NCI-H446 treated with DMSO at 0.1 percent for 48 hours (cell line): ENCODE measurements at places on chromosomes 1 and 21.
A peak's percentile ranks its signal among the peaks of the same experiment; 100 is the strongest.

DNA sequence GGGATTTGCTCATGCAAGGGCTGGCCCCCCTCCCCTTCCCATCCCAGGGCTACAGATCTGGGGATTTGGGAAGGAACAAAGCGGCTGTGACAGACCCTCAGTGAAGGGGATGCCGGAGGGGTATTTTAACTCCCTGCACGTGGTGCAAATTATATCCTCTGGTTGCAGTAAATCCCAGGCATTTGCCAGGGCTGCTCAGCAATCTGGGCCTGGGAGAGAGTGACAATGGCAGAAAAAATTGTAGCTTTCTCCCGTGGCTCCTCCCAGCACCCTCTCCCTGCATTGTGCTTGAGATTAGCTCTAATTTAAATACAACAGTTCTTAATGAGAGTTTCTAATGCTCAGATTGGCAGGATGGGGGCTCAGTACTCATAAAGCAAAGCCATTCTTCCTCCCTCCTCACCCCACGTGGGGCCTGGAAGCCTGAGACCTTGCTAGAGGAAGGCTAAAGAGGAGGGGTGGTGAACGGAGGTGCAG, 129.9 kb upstream of the CD34 start:
- DNase-seq: no peak

DNA sequence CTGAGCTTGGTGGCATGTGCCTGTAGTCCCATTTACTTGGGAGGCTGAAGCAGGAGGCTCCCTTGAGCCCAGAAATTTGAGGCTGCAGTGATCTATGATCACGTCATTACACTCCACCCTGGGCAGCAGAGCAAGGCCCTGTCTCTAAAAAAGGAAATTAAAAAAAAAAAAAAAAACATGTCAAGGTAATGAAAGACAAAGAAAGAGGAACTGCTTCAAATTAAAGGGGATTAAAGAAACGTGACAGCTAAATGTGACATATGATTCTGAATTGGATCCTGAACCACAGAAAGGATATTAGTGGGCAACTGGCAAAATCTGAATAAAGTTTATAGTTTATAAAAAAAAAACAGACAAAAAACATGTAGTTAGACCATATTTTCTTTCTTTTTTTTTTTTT, 3.8 kb upstream of the C2CD4D start:
- DNase-seq: no peak

GRCh38 chr1:104136621-104137020, 386.9 kb downstream of the AMY1C start:
- DNase-seq: no peak

GRCh38 chr1:17507915-17508314, 31.6 kb upstream of the ARHGEF10L start:
- DNase-seq: no peak

DNA sequence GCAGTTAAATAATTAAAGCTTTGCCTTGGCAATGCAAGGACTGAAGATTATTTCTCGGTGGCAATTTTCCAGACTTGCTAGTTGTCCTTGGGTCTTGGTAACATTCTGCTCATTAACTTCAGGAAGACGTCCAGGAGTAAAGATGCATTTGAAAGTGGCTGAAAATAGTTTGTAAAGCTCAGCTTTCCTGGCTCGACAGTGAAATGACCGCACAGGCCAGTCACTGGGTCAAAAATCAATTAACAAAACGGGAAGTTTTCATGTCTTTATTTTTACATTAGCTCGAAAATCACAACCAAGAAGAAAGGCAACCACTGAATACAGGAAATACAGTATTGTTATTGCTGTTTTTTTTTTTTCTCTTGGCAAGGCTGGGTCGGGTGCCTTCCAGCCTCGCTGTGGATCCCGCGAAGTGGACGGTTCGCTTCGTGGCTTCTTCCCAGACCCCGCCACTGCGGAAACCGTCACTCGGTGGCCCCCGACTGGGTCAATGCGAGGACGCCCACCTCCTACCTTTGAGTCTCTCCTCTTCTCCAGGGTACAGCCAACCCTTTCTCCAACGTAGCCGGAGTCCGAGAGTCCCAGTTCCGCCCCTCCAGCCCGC, 479 bp upstream of the SNX7 start:
- DNase-seq: peak; percentile 47
